ENCODE measurements at places on chromosomes 12 and 14.
A peak's percentile ranks its signal among the peaks of the same experiment; 100 is the strongest.

DNA sequence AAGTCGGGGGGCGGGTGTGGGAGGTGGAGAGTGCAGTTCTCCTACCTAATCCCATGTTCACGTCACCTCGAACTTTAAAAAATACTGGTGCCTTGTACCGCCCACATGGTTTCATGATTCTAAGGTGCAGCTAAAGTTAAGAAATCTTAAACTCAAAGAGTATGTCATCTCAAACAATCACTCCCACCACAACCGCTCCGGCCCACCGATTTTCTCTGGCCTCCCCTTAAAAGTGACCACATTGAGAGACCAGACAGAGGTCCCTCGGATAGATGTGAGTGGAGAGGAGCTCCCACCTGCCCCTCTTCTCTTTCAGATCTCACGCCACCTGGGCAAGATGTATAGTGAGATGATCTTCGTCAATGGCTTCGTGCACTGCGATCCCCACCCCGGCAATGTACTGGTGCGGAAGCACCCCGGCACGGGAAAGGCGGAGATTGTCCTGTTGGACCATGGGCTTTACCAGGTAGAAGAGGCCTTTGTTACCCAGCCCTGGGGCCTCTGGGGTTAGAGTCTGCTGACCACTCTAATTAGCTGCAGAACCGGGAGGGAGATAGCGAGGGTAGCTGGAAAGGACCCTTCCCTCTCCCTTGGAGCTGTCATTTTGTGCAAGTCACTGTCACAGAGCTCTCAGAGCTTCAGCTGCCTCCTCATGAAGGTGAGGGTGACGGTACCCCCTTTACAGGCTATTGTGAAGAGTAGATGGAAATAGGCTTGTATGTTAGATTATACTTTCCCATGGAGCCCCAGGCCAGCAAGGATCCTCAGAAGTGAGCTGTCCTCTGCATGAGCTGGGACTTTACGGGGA lies 124.4 kb downstream of the ADCK1 start:
- DNase-seq, result no peak

GRCh38 chr14:78488938-78489337 lies 318.8 kb downstream of the NRXN3 start:
- DNase-seq, result no peak

DNA sequence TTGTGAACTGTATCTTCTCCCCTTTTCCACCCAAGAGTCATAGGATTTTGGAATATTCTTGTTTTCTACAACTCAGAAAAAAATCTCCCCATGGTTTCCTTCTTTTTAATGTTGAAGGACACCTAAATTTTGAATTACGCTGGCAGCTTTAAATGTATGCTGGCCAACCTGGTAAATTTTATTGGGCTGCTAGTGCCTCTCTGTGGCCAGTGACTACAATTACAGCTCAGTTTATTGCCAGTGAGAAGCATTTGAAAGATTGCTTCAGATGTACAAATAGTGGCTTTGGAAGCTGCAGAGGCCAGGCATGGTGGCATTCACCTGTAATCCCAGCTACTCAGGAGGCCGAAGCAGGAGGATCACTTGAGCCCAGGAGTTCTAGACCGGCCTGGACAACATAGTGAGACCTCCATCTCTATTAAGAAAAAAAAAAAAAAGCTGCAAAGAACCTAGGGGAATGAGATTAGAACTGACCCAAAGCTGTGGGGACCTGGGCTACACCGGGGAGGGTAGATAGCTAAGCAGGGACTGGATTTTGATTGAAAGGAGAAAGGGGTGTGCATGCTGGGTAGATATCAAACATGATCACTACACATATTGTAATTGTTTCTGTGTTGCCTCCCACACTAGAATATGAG lies 7.6 kb upstream of the RAB21 start:
- peak; percentile 55 for DNase-seq

DNA sequence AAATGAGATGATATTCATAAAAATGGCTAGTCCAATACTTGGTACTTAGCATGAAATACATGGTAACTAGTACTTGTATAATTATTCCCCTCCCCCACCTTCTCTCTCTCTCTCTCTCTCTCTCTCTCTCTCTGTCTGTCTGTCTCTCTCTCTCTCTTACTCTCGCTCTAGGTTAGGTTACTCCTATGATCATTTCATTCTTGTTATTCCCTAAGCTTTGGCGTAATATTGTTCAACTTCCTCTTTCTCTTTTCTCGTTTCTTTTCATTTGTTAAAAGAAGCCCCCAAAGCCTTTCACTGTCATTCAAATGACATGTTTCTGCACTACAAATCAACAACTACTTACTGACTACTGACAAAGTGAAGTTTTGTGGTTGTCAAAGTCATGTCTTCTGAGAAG lies 89.8 kb downstream of the GRIP1 start:
- DNase-seq, result no peak

GRCh38 chr12:124661341-124661740 lies 93.9 kb upstream of the NCOR2 start:
- DNase-seq, result no peak
